ENCODE measurements at places on chromosomes 5 and 9.

DNA sequence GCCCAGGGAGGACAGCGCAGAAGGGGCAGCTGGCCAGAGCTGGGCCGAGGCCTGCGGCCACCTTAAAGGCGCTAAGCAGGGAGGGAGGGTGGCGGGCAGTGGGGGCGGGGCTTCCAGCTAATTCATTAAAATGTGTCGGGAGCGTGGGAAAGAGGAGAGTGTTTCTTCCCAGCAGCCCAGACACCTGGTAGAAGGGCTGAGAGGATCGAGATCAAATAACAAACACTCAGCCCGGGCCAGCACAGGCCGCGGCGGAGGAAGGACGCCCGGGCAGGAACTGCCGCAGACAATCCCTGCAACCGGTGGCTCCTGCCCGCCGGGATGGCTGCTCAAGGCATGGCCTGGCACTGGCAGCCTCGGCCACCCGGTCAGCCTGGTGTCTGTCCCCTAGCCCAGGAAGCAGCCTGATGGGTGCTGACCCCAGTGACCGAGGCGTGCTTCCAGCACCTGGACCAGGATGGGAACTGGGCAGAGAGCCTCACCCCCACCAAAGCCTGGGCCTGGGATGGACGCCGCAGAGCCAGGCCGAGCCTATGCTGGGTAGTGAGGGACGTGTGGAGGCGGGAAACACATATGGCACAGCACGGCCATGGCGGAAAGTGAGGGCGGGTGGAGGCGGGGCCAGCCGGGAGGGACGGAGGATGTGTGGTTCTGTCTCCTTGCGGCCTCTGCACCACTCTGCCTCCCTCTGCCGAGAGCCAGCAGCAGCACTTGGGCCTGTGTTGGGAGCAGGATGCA, 3.2 kb upstream of the NRARP start:
- peak; percentile 75 for DNase-seq

- no peak for DNase-seq
These were observed 55.6 kb upstream of the EGFLAM start for GRCh38 chr5:38202741-38203140.

DNA sequence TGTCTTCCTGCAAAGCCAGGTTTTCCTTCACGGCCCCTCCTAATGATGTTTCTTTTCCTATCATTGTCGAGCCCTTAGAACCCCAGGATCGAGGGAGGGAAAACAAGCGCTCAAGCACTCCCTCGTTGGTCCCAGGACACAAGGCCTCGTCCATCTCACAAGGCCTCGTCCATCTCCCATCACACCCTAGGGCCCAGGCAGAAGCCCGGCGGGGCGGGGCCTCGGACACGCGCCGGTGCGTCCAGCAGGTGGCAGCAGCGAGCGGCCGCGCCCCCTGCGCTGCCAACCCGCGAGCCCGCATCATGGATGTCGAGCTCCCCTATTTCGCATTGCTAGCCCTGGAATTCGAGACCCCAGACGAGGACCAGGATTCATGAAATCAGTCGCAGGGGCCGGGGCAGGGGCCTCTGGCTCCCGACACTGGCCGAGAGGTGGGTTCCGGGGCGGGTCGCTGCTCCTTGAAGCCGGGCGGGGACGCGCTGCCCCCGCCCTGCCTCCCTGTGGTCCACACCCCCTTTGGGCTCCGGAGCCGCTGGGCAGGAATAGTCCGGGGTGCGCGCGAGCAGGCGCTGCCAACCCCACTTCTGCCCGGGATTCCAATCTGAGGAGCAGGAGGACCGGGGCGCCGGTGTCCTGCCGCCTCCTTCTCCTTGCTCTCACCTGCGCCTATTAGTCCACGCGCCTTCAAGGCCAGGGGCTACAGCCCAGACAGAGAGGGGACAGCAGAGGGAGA, at the start of gene ABLIM3:
TSS of gene ABLIM3 (plus strand) at position 270 of the 733 bp plus-strand sequence. CDS start 603 bp downstream, outside the sequence.
- DNase-seq: peak; percentile 58

- no peak for DNase-seq
These were observed 54.5 kb downstream of the ELL2 start for GRCh38 chr5:95907067-95907705.

GRCh38 chr5:137666901-137667300, 69.0 kb downstream of the KLHL3 start:
- DNase-seq: no peak

GRCh38 chr9:34982361-34982760, 7.2 kb upstream of the DNAJB5 start:
- no peak for DNase-seq

DNA sequence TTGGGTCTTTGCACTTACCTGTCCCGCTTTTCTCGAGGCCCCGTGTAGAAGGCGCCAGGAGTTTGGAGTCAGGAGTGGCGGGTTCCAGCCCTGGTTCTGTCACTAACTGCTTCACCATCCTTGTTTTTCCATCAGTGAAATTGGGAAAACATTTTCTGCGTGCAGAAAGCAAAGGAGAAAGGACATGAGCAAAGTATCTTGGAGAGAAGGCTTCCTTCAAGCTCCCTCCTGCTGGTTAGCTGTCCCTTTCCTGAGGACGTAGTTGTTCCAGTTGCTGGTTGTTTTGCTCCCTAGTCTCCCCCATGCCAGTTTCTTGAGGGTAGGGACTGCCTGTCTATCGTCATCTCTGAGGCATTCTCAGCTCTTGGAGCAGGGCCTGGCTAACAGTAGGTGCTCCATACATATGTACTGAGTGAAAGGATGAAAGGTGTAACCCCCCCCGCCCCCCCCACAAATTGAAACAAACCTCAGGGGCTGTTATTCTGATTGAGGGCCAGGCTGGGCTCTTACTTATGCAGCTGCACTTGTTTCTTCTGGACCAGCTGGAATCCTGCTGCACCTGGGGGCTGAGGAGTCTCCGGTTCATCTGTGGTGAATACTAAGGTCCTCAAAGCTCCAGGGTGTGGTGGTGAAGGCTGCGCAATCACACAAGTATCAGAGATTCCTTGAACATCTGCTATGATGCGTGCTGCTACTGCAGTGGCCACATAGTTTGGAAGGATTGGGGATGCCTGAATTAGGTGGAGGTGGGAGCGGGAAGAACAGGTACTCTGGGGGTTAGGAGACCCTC, 1.0 kb downstream of the SMIM3 start:
- DNase-seq: no peak

GRCh38 chr9:137383784-137384756, 38.9 kb downstream of the EXD3 start:
- DNase-seq: no peak

- DNase-seq: no peak
These were observed 61.8 kb downstream of the GDA start for GRCh38 chr9:72211047-72211446.

GRCh38 chr9:76644171-76644570, 120.1 kb upstream of the PCA3 start:
- DNase-seq: no peak

- no peak for DNase-seq
These were observed 1.8 kb upstream of the JADE2 start for GRCh38 chr5:134523543-134524271.

GRCh38 chr9:122217640-122218039, 11.1 kb downstream of the LHX6 start:
- DNase-seq: no peak

GRCh38 chr9:14560194-14560593, 133.0 kb downstream of the ZDHHC21 start:
- no peak for DNase-seq

- no peak for DNase-seq
These were observed 527.4 kb downstream of the CSNK1G3 start for GRCh38 chr5:124039410-124039809.

DNA sequence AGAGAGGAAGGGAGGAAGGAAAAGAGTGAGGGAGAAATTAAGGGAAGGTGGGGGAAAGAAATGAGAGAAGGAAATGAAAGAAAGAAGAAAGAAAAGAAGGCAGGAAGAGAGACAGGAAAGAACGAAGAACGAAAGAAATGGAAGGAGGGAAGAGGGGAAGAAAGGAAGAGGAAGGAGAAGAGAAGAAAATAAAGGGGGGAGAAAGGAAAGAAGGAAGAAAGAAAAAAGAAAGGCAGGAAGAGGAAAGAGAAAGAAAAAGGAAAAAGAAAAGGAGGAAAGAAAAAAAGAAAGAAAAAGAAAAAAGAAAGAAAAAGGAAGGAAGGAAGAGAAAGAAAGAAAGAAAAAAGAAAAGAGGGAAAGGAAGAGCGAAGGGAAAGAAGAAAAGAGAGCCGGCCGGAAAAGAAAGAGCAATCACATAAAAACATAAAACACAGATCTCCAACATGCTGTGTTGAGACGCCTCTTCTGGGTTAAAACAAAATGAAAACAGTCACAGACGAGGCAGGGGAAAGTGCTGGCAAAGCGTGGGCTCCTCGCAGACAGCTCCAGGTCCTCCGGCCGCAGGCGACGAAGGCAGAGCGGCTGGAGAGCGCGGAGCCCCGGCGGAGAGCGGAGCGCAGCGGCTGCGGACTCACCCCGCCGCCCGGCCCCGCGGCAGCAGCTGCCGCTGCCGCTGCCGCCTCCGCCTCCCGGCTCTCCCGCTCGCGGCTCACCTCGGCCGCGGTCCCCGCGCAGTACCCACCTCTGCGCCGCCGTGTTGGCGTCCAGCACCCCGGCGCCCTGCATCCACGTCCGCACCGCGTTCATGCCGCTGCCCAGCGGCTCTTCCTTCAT, 896 bp downstream of the EBF1 start:
- DNase-seq: peak; percentile 48

- DNase-seq: no peak
These were observed 295.8 kb downstream of the DEPDC1B start for GRCh38 chr5:60404171-60404570.

DNA sequence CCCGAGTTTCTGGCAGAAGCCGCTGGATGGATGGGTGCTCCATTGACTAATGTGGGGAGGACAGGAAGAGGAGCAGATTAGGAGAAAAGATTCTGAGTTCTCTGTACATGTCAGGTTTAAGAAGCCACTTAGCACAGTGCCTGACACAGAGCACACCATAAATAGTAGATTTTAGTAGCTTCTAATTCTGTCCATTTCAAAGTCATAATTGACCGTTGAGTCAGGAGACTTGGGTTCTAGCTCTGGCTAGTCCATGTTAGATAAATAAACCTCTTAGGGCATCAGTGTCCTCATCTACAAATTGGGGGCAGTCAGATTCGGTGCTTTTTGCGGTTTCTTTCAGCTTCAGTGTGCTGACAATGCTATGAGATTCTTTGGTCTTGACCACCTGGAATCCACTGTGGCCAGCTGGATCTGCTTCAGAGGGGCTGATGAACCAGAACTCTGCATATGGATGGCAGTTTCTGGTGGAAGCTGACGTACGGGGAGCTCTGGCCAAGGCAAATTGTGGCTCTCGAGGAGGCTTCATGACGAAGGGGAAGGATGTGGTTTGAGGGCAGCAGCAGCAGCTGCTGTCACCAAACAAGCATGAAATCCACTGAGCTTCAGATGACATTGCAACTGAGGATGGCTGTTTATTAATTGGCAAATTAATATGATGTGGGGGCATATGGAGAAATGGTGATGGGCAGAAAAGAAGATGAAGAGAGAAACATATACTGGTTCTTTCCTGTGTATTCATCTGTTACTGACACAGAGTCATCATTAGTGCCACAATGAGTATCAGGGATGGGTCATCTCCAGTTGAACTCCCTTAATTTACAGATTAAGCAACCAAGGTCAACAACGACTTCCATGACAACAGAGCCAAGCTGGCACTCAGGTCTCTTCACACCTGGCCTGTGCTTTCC, 134.4 kb downstream of the AOPEP start:
- DNase-seq: peak; percentile 51

DNA sequence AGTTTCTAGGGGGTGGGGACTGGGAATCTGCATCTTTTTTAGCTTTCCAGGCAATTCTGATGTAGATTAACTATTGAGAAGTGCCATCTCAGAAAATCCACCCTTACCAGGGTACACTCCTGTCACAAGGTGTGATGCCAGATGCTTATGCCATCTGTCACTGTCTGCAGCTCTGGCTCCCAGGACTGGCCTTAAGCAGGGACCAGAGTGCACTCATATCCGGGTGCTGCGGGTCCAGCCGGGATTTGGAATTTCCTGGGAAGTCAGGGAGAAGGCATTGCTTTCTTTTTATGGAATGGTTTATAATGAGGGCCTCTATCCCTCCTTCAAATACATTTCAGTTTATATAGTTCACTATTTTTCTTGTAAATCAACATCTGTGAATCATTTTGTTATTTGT, 92.6 kb downstream of the TMEM174 start:
- no peak for DNase-seq

- DNase-seq: no peak
These were observed at the start of gene PCDHGA7 for GRCh38 chr5:141382469-141383294. Gene PCDHGA7, plus strand, starts transcription at chr5:141382742. Its CDS starts 158 bp downstream, at chr5:141382900.
